Stimulated activated memory B cell treated with anti-CD40 and anti-IgM and Interleukin-4, amounts not matched to agents 10 μg/mL and 1 μg/mL and 100 μg/mL, for 72 hours (primary cell): ENCODE measurements at places on chromosomes 7 and 10.
A peak's percentile ranks its signal among the peaks of the same experiment; 100 is the strongest.

GRCh38 chr7:146656988-146657387 lies 540.4 kb downstream of the CNTNAP2 start:
- no peak for ATAC-seq

DNA sequence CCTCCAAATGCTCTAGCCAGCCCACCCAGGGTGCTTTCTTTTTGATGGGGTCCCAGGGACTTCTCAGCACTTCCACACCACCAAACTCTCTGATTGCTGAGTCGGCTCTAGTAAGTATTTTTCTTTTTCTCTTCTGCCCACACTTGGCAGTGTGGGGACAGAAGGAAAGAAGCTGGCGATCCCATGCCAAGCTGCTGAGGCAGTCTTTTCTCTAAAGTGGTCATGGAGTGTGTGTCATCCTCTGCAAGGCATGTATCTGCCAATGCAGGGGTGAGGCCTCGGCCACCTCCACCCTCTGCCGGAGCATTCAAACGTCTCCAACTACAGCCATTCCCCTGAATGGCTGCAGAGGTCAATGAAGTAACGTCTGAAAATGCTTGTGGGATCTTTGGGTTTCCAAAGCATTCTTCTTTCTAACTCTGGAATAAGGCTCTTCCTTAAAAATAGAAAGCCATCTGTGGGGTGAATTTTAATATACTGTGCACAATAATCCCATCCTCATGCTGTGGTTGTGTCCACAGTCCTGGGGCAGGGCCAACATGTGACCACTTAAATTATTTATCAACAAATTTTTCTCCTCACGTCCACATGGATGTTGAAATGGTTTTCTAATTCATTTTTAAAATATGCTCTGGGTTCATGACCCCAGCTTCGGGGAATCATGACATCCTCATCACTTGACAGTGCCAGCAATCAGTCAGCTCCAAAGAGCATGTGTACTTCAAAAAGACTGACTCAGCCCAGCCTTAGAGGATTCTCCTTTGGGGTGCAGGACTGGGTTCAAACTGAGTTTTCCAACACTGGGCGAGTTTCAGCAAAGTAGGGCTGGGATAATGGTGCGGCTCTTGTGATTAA lies 171.3 kb upstream of the ITGB1 start:
- no peak for ATAC-seq

- no peak for ATAC-seq
Observed at GRCh38 chr10:52785418-52785817, 12.8 kb upstream of the MBL2 start.

DNA sequence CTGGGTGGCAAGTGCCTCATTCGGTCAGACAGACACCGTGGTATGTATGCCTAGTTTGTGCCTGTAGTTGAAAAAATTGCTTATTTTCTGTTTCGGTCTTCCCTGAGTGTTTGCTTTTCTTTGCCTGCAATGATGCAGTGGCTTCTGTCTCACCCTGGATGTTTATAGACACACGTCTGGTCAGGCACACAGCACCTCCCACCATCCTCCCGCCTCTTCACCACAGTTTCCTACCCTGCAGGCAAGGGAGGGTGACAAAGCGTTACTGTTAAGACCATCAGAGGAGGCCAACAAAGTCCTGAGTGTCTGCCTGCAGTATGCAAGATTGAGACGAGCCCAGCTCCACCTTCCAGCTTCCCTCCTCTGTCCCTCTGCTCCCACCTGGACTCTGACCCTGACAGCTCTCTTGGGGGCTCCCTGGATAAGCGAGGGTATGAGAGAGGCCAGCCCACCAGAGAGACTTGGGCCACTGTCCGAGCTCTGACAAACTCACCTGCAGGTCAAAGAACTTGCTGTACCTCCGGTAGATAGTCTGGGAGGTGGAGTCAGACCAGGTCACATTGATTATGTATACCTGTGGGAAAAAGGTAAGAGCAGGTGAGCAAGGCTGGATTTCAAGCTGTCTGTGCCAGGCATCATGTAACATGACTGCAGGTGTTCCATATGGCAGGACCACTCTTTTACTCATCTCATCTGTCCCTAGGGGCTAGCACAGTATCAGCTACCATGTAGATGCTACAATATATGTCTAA lies 54.4 kb downstream of the SH3PXD2A start:
- ATAC-seq = peak; percentile 45

- no peak for ATAC-seq
Observed at GRCh38 chr10:34677591-34677990, 137.5 kb downstream of the PARD3 start.
